ENCODE measurements at places on chromosomes 1 and 21.

- no peak for DNase-seq
These were observed 28.7 kb downstream of the HYI start for GRCh38 chr1:43425045-43425444.

DNA sequence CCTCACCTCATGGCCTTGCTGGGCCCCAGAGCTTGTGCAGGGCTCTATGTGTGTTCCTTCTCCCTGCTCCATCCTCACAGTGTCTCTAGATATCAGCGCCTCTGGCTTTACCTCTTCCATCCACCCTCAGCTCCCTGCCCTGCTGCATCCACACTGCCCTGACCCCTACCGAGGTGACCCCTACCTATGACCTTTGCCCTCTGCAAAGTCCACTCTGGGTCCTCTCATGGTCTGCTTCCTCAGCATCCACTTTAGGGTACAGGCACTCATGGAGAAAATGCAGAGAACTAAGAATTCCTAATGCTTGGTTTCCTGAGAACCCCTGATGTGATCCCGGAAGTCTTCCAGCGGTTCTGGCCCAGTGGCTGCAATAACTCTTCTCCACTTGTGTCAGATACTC is 46.9 kb upstream of the PAXBP1 start:
- no peak for DNase-seq

- DNase-seq = no peak
These were observed 23.5 kb downstream of the F11R start for GRCh38 chr1:160997323-160998038.

GRCh38 chr21:45971616-45972352 is 9.8 kb upstream of the COL6A1 start:
- no peak for DNase-seq

DNA sequence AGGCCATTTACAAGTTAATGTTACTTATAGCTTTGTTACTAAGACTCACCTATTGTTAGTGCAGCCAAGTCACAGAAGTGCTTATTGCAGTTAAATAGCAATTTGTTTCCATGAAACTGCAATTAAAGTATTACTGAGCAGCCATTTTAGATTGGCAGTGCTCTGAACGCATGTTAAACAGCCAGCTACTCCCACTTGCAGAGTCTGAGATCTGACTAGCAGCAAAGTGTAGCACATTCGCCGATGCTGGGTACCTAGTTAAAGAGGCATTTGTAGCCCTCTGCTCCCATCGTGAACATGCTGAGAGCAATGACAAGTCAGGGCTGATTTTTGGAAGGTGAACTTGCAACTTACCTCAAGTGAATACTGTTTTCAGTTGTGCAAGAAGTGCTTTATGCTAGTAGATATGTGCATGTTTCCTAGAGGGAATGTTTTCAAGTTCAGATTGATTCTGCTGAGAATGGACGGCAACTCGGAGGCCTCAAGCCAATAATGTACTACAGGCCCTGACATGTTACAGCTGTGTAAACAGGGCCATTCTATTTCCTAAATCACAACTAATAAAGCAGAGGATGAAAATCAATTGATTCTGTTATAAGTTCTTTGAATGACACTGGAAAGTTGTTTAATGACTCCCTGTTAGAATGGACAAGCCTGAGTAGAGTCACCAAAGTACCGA is 19.8 kb downstream of the LMO4 start:
- no peak for DNase-seq

GRCh38 chr1:8632102-8632501 is 185.3 kb downstream of the RERE start:
- no peak for DNase-seq

DNA sequence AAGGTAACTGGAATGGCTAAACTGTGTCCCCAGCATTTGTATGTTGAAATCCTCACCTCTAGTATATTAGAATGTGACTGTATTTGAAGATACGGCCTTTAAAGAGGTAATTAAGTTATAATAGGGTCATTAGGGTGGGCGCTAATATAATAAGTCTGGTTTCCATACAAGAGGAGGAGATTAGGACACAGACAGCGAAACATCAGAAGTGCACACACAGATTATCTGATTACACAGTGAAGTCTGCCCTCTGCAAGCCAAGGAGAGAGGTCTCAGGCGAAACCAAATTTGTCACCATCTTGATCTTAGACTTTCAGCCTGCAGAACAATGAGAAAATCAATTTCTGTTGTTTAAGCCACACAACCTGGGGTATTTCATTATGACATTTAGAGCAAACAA is 2233.1 kb downstream of the MRPL39 start:
- no peak for DNase-seq

DNA sequence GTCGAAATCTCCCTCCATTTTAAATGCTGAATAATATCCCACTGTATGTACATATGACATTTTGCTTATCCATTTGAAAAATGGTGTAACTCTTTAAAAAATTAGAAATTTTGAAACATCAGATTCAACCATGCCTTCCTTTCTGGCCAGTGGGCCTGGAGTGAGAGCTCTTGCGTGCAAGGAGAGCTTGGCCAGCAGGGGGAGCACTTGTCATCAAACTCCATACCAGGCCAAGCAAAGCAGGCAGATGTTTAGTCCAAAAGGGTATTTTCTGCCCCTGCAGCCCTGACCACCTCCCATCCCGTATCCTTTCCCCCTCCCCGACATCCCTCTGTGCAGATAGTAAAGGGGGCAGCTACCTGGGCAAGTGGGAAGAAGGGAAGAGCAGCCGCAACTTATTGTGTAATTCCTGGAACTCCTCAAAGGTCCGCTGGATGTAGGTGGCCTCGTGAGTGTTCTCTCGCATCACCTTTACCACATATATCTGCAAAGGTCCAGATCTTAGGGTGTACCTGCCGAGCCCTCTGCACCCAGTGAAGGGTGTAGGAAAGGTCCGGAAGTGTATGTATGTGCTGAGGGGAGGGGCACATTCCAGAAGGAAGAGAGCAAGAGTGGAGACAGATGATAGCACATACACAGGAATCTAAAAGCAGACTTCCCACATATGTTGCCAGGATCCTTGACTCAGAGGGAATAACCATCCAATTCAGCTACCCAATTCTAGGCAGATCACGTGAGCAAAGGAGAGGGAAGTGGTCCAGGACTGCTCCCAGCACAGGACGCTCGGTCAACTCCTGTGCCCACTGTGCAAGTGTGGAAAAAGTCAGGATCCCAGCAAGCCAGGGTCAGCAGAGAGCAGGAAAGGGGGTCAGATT is 19.9 kb upstream of the PPP1R15B start:
- DNase-seq = no peak

DNA sequence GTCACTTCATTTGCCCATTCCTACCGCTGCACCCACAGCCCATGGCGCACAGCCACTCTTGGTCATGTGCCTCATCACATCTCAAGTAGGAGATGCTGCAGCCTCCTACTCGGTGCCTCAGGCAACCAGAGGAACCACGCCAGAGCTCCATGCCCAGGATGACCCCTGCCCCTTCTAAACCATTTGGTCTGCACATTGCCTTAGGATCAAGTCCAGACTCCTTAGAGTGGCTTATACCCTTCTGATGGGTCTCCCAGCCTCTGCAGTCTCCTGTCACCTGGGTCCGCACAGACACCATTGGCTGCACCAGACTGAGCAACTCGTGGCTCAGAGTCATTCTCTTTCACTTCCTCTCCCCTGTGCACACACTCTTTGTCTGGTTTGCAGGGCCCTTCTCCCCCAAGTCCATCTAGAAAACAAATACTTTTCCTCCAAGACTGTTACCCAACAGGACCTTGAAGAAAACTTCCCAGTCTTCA is 2.2 kb upstream of the ADORA3 start:
- DNase-seq = no peak

- no peak for DNase-seq
These were observed 14.9 kb upstream of the CYB5R1 start for GRCh38 chr1:202981939-202982338.

DNA sequence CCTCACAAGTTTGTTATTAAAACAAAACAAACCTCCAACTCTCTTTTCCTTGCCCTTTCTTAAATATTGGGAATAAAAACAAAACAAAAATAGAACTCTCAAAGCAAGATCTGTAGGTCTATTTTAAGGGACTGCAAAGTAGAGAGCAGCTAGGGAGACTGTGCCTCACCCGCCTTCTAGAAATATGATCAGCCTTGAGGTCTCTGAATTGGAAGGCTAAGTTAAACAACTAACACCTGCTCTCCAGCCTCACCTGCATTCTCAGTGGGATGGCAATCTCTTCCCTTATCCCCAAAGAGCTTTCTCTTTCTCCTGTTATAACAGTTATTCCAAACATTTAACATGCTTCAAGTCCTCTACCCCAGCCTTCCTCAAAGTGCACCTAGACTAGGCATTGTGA is 75.5 kb upstream of the TNR start:
- no peak for DNase-seq

GRCh38 chr1:159957824-159958268 is 3.8 kb upstream of the SLAMF9 start:
- no peak for DNase-seq

DNA sequence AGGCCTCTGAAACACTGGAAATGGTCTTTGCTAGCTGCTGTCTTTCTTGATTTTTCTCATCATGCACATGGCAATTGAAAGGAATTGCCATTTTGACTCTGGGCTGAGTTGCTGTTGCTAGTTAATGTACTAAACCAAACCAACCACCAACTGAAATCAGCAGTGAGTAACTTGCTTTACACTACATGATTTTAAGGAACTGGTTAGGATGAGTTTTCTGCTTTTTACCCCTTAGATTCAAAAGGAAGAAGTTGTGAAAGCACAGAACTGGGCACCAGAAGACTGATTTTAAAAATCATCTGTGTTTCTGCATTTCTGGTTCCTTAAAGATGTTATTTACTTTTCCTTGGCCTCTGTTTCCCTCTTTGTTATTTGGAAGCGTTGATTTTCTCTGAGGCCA is 361.9 kb downstream of the HLX start:
- no peak for DNase-seq

DNA sequence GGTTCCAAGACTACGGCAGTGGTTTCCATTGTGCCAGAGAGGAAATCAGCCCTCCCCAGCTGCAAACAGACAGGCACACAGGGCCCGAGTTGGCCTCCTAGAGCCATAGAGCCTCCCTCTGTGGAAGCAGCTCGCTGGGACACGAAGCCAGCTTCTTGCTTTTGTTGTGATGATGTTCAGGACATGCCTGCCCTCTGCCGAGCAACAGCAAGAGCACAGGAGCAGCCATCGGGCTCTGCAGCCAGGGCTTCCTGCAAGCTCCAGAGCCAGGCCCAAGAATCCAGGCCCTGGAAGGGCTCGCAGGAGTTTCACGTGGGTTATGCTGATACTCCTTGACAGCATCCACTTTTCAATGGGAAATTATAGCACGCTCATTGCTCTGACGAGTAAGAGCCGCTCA is 18.5 kb downstream of the NPHP4 start:
- no peak for DNase-seq

- DNase-seq = no peak
These were observed 46.8 kb upstream of the WASF2 start for GRCh38 chr1:27536767-27537166.

- no peak for DNase-seq
These were observed 3.6 kb downstream of the S100A6 start for GRCh38 chr1:153532181-153532580.

DNA sequence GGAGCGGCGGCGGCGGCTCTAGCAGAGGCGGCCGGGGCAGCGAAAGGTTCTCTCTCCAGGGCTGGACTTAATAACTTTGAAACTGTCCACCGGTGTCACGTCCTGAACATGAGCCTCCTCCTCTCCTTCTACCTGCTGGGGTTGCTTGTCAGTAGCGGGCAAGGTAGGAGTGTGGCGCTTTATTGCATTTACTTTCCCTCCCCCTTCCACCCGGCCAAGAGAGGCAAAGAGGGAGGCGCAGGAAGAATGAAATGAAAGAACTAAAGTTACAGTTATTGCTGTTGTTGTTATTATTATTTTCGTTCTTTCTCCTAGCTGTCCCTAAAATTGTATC is 214 bp downstream of the NCAM2 start:
- DNase-seq = no peak

DNA sequence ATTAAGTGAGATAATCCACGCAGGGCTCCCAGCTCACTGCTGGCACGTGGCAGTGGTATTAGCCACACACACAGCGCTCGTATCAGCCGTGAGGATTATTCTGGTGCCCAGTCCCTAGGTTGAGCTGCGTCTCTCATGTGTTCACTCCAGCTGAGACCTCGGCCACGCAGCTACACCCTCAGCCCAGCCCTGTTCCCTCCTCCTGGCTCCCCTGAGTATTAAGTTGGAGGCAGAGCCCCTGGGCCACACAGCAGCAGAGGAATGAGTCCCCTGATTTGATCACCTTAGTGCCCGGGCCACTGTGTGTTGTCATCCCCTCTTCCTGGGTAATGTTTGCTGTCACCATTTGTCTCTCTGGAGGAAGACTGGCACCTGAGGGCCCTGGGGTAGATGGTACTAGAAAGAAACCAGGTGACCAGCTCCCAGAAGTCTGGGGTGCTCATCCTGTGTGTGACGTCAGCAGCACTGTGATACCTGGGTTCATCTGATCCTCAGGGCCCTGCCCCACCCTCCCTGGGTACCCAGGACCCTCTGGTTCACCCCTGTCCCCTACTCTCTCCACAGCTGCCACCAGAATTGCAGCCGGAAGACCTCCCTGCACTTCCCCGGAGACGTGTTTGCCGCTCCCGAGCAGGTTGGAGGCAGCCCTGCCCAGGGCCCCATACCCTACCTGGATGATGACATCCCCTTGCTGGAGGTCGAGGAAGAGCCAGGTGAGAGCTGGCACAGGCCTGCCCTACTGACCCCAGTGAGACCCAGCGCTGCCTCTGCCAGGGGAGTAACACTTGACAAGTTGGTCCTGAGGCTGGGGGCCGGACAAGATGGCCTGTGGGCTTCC is 40.1 kb downstream of the DISP3 start:
- DNase-seq = no peak

- no peak for DNase-seq
These were observed 15.5 kb downstream of the KCNK1 start for GRCh38 chr1:233629305-233629935.

DNA sequence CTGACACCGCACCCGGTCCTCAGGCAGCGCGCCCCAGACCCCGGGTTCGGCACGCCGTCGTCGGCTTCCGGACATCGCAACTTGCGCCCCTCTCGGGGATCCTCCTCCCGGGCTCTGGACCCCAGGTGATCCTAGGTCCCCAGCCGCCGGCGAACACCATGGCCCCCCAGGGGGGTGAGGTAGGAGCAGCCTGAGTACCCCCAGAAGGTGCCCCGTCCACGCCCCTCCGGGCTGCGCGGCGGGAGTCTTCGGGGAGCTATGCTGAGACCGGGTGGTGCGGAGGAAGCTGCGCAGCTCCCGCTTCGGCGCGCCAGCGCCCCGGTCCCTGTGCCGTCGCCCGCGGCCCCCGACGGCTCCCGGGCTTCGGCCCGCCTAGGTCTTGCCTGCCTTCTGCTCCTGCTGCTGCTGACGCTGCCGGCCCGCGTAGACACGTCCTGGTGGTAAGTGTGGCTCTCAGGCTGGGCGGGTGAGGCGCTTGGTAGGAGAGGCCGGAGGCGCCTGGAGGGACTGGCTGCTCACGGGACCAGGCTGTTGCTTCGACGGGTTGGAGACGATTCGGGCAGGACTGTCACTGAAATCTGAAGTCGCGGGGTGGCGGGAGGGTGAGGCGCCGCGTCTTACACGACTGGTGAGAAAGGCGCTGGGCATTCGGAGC is 367 bp downstream of the WNT2B start:
- no peak for DNase-seq

- no peak for DNase-seq
These were observed 19.9 kb downstream of the ACOT11 start for GRCh38 chr1:54567961-54568360.

Data from cortex of kidney (tissue), 1 donor.